ENCODE measurements at places on chromosomes 12 and 14.

DNA sequence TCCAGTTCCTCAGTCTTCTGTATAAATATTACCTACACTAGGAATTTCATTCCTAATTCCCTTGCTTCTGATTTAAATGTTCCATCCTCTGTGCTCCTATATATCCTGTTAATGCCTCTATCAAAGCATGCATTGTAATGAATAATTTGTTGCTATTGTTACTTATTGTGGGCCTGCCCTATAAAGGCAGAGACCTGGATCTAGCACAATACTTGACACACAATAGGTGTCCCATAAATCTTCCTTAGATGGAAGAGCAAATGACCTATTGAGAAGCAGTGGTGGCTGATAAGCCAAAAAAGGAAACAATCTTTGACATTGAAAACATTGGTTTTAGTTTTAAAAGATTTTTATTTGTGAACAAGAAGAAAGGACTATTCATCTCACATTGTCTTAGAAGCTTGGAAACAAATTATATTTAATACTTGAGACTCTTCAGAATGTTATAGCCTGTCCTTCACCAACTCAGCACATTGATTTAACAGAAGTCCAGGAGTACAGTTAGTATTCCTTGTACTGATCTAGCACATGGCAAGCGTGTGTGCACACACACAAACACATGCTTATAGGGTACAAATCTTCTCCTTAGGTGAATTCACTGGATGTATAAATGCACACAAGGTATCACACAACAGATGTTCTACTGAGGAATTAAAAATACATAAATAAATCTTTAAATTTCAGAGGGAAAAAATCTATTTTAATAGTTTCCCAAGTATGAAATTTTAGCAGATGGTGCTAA is 135.9 kb downstream of the DUSP6 start:
- no peak for DNase-seq

DNA sequence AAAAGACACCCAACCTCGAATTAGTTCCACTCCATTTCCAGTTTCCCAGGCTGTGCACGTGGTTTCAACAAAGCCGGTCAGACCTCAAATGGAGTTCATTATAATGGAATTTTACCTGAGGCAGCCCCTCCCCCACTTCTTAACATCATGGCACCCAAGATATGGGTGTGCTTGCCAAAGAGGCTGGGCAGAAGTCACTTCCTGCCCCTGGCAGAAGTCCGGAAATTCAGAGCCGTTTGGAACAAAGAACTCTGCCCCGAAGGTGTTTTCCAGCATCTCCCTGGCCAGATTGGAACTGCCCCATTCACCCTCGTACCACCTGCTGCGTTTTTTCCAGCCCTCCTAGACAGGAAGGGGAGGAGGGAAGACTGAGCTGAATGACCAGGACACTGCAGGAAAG is 8.2 kb downstream of the VDR start:
- no peak for DNase-seq

GRCh38 chr12:52186118-52186840 is 5.5 kb downstream of the KRT80 start:
- DNase-seq = peak; percentile 87

- no peak for DNase-seq
Measured at GRCh38 chr12:118591-118990, 52.0 kb downstream of the IQSEC3 start.

DNA sequence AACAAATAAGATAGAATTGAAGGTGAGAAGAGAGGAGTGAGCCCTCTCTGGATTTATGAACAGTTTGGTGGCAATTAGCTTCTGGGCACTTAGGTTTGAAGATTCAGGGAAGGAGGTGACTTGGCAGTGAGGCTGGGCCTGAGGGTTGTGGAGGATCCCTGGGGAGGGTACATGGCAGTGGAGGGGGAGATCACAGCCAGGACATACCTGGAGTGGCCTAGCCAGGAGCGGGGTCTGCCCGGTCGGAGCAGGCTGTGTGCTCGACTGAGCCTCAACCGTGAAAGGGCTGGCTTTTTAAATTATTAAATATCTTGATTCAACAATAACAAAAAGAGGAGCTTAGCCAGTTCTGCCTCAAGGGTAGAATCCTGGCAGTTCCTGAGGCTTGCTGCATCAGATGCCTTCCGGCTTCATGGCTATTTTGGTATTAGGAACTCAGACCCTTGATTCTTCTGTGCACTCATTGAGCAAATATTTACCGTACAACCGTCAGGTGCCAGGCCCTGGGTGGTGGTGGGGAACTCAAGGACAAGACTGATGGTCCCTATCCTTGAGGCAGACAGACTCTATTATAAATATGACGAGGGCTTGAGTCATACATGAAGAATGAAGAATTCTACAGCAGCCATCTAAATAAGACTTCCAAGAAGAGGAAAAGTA is 73.4 kb downstream of the SPTB start:
- peak; percentile 89 for DNase-seq

- DNase-seq = no peak
Measured at GRCh38 chr14:70905301-70905700, 2.0 kb upstream of the PCNX1 start.

DNA sequence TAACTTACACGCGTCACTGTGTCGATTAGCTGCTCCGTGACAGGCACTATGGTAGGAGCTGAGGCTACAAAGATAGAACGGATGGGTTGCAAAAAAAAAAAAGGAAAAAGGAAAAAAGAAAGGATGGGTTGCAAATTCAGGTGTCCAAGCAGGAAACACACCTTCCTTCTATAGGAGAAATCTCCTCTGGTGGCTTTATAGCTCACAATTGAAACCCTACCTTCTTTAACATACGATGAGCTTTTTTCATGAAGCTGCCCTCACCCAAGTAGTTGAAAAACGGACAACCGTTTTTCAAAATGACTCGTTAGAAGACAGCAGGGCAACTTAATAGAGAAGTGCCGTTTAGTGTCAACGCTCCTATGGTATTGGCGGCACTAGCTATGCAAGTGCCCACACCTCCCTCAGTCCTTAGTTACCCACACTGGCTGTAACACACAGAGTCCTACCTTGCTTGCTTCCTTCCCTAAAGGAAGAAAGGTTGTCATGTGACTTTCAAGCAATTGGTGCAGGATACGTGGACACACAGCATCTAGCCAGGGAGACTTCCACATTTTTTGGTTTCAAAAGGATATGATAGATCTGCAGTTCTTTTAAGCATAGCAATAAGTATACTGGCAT is 682 bp upstream of the TRIP11 start:
- DNase-seq = peak; percentile 60

DNA sequence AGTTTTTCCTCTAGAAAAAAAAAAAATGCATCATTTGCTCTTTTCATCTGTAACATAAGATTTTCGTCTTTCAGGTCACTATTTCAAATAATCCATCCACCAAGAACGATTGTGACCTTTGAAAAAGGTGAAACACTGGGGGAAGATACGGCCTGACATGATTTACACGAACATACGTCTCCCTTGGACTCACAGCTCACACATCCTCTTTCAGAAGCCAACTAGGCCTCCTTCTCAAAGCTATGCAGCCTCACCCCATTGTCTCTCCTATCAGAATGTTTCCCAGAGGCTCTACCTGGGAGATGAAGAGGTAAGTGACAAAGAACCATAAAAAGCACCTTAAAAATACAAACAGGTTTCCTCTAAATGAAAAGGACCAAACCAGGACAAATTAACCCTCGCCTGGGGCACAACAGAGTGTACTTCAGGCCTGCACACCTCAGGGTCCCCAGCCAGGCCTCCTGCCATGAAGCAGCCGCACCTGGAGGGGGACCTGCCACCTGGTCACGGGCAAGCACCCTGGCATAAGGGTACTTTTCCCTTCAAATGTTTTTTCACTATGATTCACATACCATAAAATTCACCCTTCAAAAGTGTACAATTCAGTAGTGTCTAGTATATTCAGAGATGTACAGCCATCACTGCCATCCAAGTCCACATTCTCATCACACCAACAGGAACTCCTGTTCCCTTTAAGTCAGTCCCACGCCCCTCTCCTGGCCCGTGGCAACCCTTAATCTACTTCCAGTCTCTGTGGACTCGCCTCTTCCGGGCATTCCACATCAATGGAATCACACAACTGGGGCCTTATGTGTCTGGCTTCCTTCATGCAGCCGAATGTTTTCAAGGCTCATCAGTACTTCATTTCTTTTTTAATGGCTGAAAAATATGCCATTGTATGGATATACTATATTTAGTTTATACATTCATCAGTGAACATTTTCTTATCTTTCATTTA is 5.4 kb downstream of the SLC15A4 start:
- DNase-seq = peak; percentile 65

- no peak for DNase-seq
Measured at GRCh38 chr14:93765155-93765554, 23.1 kb downstream of the PRIMA1 start.

DNA sequence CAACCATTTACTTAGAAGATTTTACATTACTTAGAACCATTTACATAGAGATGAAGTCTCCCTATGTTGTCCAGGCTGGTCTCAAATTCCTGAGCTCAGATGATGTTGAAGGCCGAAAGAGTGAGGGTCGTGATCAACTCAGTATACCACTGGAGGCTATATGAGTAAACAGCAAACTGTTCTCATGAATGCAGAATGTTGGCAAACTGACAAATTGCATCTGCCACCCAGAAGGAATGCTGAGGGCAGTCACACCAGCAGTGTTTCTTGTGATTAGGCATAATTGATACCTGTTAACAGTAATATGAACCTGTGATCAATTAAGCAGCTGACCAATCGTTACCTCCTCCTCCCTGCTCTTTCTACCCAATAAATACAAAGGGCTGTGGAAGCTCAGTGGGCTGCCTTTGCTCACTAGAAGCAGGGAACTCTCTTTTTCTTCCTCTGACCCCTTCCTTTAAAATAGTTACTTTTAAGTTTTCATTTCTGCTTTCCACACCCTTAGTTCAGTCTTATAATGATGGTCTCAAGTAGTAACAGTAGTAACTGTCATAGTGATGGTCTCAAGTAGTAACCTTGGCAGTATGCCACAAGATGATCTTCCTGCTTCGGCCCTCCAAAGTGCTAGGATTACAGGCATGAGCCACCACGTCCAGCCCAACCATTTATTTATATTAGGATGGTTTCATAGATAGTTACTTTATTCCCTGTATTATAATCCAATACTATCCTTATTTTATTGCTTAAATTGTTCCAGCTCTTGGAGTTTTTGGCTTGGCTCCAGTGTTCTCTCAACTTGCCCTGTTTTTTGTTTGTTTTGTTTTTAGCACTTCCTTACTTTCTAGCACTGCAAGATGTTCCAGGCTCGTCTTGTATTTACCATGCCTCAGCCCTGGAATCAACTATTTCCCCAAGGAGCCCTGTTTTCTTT is 25.8 kb downstream of the LIMA1 start:
- DNase-seq = peak; percentile 61

GRCh38 chr12:131413471-131413870 is 297.4 kb upstream of the SFSWAP start:
- no peak for DNase-seq

- no peak for DNase-seq
Measured at GRCh38 chr14:47439953-47440352, 235.5 kb downstream of the MDGA2 start.

DNA sequence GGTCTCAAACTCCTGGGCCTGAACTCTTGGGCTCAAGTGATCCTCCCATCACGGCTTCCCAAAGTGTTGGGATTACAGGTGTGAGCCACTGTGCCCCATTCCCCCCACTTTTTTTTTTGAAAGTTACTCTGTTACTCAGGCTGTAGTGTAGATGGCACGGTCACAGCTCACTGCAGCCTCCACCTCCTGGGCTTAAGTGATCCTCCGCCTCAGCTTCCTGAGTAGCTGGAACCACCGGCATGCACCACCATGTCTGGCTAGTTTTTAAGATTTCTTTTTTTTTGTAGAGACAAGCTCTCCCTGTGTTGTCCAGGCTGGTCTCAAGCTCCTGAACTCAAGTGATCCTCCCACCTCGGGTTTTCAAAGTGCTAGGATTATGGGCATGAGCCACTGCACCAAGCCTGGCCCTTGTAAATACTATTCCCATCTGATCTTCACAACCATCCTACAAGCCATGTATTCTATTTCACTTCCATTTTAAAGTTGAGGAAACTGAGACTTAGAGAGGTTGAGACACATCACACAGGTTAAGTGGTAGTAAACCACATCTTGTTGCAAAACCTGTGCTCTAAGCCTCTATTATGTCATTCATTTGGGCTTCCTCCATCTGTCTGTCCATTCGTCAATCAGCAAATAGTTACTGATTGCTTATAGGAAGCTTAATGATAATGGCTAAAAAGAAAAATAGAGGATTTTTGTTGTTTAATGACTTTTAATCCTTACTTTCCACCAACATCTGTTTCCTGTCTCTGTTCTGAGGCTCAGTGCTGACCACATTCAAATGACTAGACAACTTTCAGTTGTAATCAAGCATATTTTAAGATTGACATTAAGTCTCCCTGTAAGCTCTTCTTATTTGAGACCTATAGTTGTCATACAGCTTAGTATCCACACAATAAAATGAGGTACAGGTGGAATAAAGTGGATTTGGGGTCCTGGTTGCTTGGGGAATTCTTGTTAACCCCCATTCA is 9.2 kb downstream of the ASCL4 start:
- DNase-seq = no peak

GRCh38 chr12:52203079-52203921 is 11.5 kb upstream of the KRT80 start:
- DNase-seq = peak; percentile 92

DNA sequence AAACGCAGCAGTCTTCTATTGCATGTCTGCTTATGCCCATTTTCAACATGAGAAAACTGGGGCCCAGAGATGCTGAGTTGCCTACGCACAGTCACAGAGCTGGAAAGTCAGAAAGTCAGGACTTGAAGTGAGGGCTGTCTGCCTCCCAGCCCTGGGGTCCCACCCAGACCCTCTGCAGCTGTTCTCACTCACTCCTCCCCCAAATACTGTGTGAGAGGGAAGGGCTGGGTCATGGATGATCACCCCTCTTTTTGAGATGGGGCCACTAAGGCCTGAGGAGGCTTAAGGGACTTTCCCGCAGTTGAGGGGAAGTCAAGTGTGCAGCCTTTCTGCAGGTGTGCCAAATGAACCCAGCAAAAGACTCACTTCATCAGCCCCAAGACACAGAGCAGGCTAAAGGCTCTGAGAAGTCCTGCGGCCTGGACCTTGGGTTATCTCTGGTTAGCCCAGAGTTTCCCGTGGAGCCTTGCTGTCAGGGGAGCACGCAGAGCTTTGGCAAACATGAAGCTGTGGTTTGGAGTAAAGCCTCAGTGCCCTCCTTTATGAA is 18.7 kb downstream of the DTX1 start:
- DNase-seq = no peak

DNA sequence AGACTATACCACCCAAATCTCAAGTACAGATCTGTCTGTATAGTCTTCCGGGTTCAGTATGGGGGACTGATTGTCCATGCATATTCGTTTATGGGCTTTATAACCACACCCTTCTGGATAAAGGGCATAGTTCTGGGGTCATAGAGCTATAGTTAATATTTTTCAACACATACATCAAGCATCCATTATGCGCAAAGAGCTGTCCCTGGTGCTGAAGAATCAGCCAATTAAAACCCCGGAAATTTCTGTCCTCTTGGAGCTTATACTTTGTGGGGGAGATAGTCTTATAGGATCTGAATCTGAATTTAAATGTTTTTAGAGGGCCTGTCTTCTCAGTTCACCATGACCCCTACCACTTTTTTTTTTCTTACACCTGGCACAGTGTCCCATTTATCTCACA is 256.7 kb downstream of the SUDS3 start:
- no peak for DNase-seq

DNA sequence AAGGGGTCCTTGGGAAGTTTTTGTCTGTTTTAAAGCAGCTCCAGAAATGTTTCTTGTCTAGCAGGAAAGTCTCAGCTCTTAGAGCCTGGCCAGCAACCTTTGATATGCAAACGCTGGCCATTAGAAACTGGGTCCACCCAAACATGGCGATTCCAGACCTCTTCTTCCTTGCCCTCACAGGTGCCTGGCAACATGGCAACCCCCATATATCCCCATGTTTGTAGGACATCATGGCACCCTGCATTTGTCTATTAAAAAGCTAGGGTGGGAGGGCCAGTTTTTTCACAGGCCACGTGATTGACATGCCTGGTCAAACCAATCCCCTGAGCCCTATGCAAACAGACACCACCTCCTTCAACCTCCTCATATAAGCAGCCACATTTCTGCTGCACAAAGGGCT is 848.7 kb upstream of the FOXG1 start:
- DNase-seq = no peak
